ENCODE measurements at places on chromosomes 7 and 10.
A peak's percentile ranks its signal among the peaks of the same experiment; 100 is the strongest.

- DNase-seq, result no peak
Observed at GRCh38 chr10:84665883-84666463, 337.6 kb downstream of the CCSER2 start.

DNA sequence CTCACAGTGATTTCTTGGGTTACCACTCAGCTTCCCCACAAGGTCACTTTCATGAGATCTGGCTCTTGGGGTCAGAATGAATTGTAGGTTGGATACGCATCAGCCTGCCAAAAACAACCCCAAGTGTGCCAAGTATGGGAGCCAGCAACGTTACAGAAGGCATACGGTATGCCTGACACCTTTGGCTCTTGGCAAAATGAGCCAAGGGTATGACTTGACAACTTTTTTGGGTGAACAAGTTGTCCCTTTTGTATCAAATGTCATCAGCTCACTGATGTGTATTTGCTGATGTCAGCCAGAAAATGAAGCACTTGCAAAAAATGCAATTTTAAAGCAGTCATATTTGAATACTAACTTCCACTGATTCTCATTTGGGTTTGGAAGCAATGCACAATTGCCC is 168.4 kb downstream of the CACNB2 start:
- DNase-seq, result no peak

GRCh38 chr7:150330211-150330885 is 7.0 kb upstream of the ACTR3C start:
- DNase-seq, result no peak

GRCh38 chr7:13174991-13175390 is 487.6 kb downstream of the ARL4A start:
- no peak for DNase-seq

- DNase-seq, result no peak
Observed at GRCh38 chr10:1149793-1150637, 93.8 kb downstream of the WDR37 start.

GRCh38 chr7:69808391-69808790 is 210.1 kb downstream of the AUTS2 start:
- no peak for DNase-seq

DNA sequence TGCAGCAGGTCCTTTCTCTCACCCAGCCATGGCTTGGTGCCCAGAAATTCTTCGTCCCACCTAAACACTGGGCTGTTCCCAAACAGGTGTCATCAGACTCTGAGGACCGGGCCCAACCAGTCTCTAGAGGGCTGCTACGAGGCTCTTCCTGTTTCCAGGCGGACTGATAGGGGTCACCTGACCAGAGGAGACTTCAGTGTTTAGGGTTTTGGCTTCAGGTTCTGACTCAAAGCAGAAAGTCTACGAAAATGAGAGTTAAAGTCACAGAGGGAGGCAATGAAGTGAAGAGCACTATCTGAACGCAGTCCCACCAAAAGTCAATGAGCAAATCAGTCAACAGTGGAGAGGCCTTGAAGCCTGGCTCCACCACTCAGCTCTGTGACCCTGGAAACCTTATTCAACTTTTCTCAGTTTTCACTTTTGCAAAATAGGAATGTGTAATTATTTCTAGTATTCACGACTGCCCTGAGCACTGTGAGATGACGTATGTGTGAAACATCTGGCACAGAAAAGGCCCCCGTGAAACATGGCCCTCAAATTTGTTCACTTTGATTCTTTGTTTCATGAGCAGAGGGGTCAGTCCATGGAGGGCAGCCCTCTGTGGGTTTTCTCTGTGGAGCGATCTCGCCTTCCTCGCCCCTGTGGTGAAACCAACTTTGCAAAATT is 189.9 kb upstream of the PDE1C start:
- no peak for DNase-seq

DNA sequence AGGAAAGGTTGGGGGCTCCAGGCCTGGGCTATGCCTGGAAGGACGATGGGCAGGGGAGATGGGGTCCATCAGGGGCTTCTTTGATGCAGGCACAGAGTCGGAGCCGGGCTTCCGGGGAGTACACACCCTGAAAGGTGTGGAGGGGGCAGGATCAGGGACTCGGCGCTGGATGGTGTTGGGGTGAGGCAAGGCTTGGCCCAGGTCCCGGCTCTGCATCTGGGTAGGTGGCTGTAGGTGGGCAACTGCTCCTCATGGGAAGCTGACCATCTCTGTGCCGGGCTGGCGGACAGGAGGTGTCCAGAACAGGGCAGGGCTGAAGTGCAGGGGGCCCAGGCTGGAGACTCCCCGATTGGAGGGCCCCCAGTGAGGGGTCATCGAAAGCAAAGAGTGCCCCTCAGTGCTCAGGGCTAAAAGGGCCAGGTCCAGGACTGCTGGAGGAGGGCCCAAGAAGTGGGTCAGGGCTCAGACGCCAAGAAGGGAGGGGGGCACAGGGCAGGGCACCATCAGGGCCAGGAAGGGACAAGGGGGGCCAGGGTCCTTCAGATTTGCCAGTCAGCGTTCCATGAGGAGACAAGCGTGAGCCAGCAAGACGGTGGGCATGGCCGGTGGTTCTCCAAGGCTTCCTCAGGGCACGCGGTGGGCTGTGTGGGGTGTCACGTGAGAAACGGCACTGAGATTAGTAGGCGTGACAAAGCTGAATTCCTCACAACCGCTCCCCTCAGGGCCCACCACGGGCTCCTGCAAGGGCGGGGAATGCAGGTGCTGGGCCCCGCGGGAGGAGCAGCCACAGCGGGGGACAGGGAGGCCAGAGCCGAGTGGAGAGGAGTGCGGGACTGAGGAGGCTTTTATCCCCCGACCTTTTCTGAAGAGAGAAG is 97.0 kb downstream of the BMS1 start:
- DNase-seq, result no peak

DNA sequence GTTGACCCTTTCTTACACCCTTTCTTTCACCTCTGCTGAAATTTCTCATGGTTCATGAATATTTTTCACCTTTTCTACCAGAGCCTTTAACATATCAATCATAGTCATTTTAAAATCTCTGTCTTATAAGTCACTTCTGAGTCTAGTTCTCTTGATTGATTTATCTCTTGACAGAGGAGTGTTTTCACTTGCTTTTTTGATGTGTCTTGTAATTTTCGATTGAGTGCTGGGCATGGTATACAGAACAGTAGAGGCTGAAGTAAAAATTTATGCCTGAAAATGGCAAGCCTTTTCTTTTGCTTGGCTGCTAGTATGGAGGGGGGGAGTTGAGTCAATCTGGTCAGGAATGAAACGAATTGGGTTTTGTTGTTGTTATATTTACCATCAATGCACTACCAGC is 41.2 kb upstream of the NPTX2 start:
- DNase-seq, result no peak

DNA sequence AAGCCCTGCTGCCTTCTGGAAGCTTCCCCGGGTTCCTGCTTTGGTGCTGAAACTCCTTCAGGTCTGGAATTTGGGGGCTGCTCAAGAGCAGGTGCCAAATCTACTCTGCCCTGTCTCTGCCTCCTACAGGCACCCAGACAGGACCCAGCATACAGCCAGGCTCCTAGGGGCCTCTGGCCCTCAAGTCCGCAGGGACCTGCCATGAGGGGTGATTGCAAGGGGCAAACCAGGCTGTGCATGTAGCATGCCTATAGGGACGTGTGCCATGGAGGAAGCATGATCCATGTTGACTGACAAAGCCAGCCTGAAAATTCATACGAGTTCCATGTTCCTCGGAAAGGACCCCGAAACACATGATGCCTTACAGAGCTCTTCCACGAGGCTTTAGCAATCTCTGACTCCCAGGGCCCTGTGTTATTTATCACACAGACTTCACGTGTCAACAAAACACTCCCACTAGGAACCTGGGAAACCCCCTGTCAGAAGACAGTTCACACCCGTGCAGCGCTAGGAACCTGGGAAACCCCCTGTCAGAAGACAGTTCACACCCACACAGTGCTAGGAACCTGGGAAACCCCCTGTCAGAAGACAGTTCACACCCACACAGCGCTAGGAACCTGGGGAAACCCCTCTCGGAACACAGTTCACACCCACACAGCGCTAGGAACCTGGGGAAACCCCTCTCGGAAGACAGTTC is 75.3 kb upstream of the DNAAF5 start:
- no peak for DNase-seq

GRCh38 chr7:40297741-40298311 is 163.0 kb downstream of the SUGCT start:
- DNase-seq, result no peak

GRCh38 chr7:108723381-108723814 is 153.7 kb downstream of the DNAJB9 start:
- DNase-seq, result peak; percentile 15

GRCh38 chr7:128424686-128425275 is 15.0 kb upstream of the IMPDH1 start:
- no peak for DNase-seq

DNA sequence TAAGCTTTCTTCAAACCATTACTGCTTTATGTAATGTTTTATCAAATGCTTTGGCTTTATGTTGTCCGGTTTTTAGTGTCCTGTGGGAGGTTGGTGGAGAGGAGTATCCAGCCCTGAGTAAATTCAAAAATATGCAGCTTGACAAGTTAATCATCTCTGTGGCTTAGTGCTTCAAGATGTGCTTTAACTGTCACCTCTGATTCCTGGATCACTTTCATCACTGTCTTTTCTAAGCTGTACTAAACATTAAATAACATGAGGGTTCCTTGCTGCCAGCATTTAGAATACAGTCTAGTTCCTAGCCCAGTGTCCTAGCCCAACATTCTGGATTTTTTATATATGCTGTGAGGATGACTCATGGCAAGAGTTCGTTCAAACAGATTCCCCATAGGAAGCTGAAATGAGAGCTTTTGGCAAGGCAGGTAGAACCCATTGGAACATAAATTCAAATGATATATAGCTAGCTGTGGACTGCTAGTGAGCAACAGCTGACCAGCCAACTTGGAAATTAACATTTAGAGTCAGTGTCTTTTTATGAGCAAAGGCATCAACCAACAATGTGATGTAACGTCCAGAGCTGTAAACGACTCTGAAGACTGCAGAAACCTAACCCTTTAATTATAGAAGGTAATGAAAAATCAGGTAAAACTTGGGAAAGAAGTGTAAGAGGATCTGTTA is 80.6 kb upstream of the OIT3 start:
- no peak for DNase-seq

- no peak for DNase-seq
Observed at GRCh38 chr7:18941207-18941606, 176.2 kb downstream of the TWIST1 start.

DNA sequence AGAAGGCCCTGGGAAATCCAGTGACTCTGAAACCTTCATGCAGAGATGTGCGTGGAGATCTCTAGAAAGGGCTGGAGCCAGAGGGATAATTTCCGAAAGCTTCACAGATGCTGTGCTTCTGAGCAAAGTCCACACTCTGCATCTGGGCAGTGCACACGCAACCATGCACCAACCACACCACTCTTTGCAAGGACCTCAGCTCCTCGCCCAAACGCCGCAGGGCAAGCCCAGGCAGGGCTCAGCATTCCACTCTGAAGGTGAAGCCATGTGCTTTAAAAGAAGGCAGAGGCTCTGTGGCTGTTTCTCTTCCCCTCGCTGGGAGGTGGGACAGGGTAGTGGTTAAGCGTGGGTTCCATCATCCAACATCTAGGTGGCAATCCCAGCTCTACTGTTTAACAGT is 48.4 kb downstream of the ASB13 start:
- DNase-seq, result no peak

- no peak for DNase-seq
Observed at GRCh38 chr7:104584620-104585019, 256.2 kb downstream of the LHFPL3 start.

DNA sequence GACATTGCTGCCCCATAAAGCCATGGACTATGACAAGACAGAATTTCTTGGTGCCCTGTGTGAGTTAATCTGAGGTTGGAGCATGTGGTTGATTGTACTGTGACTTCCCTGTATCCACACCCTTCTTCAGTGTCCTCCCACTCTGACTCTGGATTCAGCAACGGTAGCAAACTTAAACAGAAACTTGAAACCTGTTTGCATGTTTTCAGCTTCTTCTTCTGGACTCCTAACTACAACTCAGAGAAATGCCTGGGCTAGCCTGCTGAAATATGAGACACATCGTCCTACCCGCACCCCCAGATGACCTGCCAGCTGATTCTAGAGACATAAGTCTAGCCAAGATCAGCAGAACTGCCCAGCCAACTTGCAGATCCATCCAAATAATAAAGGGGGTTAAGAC is 78.4 kb downstream of the IPMK start:
- DNase-seq, result no peak

GRCh38 chr7:70060298-70061068 is 462.2 kb downstream of the AUTS2 start:
- DNase-seq, result no peak

DNA sequence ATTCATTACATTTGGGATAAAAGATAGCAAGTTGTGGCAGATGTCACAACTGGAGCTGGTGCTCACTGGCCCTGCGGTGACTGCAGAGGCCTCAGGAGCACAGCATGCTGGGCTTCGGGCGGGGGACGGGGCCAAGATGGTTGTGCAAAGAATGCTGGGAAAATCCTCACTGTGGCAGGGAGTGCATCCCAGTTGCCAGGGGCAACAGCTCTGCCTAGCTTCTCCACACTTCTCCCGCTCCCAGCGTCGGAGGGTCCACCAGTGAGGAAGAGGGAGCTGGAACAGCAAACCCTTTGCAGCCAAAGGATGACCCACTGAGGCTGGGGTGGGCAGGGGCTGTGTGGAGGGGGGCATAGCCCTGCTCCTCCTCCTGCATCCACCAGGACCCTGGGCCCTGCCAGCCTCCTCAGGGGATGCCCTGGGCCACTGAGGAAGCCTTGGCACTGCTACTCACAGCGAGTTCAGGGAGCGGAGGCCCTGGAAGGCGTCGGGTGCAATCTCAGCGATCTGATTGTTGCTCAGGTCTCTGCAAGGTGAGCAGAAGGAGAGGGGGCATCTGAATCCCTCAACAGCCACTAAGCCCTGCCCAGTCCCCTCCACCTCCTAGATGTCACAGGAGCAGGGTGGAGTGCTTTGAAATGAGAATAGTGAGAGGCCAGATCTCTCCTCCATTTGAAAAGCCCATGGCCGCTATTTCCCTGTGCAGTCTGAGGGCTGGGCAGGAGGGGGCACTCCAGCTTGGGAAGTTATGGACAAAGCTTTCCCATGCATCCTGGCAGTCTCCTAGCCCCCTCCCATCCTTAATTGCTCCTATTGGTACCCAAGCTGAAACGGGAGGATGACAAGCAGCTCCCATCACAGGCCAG is 126.5 kb downstream of the SLIT1 start:
- no peak for DNase-seq

DNA sequence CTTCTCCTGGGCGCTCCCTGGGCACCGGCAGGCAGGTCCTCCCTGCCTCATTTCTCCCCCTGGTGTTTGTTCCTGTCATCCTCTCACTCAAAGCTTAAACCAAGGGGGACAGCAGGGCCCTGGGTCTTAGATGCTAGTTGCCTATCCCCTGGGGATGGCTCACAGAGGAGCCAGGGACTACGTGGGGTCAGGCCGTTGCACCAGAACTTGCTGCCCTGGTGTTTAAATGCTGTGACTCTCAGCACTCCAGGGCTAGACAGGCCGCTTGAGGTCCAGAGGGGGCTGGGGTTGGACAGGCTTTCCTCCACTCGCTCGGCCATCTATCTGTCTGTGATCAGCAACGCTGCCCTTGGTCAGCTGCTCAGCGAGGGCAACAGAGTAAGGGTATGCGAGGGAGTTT is 340.3 kb downstream of the CXCL12 start:
- no peak for DNase-seq
